ENCODE measurements at places on chromosomes 2 and 18.
A peak's percentile ranks its signal among the peaks of the same experiment; 100 is the strongest.

DNA sequence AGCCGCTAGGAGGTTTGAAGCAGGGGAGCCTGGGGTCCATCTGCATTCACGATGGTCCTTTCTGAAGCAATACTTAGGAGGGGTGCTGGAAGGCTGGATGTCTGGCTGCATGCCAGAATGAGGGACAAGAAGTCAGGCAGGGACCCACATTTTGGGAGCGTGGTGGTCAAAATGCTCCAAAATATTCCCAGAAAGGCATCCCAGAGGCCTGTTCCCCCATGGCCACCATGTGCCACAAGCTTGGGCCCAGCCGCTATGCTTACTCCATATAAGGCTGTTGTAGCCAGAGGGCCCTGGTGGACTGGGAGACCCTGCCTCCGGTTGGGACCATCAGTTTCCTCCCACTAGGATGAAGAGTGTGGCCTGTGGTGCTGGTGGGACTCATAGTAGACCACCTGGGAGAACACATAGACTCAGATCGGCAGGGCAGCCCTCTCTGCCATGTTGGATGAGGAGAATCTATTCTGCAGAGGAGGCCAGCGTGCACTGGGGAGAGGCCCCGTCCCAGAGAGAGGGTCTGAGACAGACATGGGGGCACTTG is 3.6 kb upstream of the PROM2 start:
- no peak for DNase-seq

DNA sequence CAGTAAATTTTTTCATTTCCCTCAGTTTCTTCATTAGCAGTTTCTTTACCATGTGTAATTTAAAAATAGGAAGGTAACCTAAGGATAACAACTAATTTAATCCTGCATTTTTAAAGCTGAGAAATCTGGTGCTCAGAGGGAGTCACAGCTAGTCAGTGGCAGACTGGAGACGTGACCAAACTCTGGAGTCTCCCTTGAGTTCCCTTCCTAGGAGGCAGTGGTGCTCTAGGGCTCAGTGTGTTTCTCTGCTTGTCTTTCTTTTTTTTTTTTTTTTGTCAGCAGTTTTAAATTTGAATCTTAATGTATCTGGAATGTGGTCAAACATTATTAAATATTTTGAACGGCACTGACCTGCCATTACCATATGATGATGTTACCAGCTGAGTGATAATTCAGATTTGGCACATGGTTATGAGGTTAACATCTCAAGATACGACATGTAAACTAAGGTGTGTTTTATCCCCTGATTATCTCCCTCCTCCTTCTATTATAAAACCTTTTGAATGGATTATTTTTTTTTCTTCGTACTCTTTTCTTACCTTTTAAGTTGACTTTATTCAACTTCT is 226.2 kb downstream of the GALNT13 start:
- no peak for DNase-seq

GRCh38 chr18:65788373-65788772 is 37.6 kb downstream of the CDH7 start:
- DNase-seq, result no peak

- peak; percentile 79 for DNase-seq
Observed at GRCh38 chr2:241637018-241637794, at the start of the genes ATG4B and THAP4. Gene ATG4B, plus strand, starts transcription at chr2:241637693. Its CDS starts 22 bp downstream, at chr2:241637715. Gene THAP4, minus strand, starts transcription at chr2:241637158. Its CDS starts 141 bp downstream, at chr2:241637017.

GRCh38 chr2:8144785-8145184 is 537.1 kb upstream of the ID2 start:
- DNase-seq, result no peak

DNA sequence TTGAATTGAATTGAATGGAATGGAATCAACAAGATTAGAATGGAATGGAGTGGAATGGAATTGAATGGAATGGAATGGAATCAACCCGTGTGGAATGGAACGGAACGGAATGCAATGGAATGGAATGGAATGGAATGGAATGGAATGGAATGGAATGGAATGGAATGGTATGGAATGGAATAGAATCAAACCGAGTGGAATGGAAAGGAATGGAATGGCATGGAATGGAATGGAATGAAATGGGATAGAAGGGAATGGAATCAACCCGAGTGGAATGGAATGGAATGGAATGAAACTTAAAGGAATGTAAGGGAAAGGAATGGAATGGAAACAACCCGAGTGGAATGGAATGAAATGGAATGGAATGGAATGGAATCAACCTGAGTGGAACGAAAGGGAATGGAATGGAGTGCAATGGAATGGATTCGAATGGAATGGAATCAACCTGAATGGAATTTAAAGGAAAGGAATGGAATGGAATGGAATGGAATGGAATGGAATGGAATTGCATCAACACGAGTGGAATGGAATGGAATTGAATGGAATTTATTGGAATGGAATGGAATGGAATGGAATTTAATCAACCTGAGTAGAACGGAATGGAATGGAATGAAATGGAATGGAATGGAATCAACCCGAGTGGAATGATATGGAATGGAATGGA is 1146.6 kb downstream of the RPIA start:
- DNase-seq, result no peak

DNA sequence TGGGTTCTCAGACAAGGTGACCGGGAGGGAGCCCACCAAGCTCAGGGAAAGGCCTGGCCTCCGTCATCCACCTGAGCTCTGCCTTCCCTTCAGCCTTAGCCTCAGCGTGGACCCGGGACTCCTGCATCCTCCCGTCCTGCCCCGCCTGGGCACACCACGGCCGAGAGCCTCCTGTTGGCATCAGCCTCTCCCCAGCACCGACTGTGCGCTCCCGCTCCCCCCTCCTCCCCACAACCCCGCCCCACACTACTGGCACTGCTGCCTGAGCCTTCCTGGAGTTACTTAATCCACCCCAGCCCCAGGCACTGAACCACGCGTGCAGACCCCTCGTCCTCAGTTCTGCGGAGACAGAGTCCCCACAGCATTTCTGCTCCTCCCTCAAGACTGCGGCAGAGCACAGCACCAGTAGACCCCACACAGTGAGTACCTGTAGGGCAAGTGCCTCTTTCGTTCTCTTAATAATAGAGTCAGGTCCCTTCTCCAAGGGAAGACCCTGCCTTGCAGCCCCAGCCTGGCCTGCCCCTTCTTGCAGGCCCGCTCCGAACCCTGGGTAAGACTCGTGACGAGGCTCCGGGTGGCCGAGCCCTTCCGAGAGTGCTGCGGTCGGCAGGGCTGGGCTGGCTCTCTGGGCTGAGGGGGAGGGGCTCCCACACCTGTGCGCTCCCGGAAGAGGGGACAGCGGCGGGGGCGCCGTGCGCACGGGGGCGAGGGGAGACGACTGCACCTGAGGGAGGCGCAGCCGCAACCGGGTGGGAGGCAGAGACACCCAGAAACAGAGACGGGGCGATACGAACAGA is at the start of gene AMER3:
Gene AMER3 (plus strand): TSS at position 285 of the 797 bp plus-strand sequence. CDS start 6,533 bp downstream, outside the sequence.
- DNase-seq, result no peak

DNA sequence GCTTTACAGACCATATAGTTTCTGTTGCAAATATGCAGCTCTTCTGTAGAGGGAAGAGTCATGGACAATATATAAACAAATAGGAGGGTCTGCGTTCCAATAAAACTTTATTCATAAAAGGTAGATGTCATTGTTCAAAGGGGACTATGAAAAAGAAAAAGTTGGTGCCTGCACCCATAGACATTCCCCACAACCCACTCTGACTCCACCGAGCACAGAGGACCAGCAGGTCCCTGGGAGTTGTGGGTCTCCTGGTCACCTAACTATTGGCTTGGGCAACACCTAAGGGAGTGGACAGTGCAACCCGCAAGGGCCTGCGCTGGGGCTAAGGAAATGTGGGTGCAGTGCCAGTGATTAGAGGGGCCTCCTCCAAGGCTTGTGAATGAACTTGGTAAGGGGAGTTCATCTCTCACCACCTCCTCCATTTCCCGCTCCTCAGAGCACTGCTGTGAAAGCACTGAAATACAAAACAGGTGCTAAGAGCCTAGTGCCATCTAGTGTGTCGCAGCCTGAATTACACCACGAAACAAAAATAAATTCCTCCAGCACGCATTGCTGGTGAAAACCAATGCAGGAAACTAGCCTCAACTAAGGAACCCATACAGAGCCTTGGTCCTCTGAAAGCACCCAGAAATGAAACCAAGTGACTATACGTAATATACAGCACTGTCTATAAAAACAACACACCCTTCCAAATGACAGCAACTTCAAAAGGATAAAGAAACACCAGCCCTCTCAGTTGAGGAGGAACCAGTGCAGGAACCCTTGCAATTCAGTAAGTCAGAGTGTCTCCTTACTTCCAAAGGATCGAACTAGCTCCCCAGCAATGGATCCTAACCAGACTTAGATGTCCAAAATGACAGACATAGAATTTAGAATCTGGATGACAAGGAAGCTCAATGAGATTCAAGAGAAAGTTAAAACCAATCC is 166.6 kb downstream of the RNF144A start:
- no peak for DNase-seq

- DNase-seq, result no peak
Observed at GRCh38 chr2:110783196-110783873, 51.0 kb downstream of the ACOXL start.

GRCh38 chr2:222709191-222709891 is 37.9 kb downstream of the MOGAT1 start:
- no peak for DNase-seq

- no peak for DNase-seq
Observed at GRCh38 chr18:35072616-35073015, 31.4 kb downstream of the MAPRE2 start.

DNA sequence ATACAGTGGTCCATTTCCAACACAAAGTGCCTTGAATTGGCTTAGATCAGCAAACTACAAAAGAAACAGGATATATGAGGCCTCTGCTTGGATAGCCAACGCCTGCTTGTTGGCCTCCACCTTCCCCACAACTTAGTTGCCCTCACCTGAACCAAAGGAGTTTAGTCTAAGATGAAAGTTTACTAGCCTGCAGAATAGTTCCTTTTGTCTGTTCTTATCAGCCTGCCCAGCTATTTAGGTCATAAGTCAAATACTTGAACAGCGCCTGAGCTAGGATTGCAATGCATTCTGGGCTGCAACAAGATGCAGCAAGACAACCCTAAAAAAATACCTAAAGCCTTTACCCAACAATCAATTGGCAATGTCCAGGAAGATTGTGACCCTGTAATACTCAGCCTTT is 13.1 kb upstream of the EPG5 start:
- no peak for DNase-seq

DNA sequence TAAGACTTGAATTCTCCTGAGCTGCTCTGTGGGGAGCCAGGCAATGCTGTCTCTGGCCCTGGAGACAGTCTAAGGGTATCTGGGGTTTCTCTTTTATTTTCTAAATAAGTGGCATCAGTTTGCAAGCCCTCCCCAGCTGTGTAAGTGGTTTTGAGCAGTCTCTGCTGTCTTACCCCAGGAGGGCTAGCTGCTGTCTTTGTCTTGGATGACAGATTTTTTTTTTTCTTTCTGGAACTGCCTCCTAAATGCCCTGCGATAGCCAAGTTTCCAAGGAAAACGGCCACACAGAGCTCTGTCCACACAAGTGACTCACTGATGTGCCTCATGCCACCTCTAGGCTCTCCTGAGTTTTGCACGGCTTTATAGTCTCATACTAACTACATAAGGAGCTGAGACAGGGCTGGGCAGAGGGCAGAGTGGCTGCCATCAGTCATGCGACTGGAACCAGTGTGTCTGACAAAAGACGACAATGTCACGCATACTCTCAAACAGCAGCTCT is 37.2 kb upstream of the THOC1 start:
- DNase-seq, result no peak

DNA sequence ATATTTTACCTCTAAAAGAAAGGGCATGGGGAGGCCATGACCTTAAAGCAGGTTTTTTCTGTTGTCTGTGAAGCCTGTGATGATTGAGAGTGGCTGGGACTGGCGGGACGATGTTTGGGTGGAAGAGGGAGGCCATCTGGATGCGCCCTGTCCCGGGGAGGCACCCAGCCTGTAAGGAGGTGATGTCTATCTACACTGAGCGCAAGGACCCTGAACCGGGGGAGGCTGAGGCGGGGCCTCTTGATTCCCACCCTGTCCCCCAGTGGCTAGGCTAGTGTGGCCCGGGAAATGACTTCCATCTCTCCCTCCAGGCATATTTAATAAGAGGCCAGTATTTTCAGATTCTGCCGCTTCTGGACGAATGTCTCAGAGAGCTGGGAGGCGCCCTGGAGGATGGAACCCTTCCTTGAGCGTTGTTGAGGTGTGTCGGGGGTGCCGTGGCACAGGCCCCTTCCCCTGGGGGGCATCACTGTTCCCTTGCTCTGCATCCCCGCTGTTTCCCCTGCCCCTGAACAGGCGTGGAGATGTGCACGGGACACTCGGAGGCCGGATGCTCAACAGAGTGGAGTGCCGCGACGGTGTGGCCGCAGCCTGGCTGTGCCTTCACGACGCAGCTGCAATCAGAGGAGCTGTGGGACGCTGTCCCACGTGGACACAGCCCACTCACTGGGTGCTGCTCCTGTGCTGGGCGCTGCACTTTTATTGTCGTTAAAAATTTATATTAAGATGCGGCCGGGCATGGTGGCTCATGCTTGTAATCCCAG is 185.4 kb downstream of the LDLRAD4 start:
- DNase-seq, result no peak
